ENCODE measurements at places on chromosomes 5 and 9.

DNA sequence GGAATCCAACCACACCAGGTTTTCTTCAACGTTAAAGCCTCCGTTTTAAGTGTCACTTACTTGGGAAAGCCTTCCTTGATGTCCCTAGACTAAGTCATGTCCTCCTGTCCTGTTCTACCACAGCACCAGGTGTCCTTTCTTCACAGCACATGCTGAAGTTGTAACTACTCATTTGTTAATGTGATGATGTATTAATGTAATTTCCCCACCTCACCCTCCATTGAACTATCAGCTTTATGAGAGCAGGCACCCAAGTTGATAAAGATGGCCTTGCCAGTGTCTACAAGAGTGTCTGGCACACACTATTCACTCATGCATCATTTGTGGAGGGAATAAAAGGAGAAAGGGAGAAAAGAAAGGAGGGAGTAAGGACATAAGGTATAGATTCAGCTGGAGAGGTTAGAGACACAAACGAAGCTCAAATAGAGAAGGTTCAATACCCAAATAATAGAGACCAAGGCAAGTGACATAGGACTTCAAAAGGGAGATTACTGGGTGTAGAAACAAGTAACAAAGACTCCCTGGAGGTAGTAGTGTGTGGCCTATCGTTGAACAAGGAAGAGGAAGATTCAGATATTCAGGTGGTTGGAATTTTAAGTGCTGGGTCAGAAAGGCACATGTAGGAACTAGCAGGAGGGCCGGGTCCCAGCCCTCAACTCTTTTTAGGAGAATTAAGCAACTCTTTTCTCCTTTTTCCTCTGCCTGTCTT, 6.6 kb downstream of the ITK start:
- no peak for DNase-seq

GRCh38 chr5:124948754-124949275, 202.4 kb upstream of the ZNF608 start:
- DNase-seq = no peak

GRCh38 chr5:159995907-159996306, 13.0 kb upstream of the TTC1 start:
- DNase-seq = no peak

DNA sequence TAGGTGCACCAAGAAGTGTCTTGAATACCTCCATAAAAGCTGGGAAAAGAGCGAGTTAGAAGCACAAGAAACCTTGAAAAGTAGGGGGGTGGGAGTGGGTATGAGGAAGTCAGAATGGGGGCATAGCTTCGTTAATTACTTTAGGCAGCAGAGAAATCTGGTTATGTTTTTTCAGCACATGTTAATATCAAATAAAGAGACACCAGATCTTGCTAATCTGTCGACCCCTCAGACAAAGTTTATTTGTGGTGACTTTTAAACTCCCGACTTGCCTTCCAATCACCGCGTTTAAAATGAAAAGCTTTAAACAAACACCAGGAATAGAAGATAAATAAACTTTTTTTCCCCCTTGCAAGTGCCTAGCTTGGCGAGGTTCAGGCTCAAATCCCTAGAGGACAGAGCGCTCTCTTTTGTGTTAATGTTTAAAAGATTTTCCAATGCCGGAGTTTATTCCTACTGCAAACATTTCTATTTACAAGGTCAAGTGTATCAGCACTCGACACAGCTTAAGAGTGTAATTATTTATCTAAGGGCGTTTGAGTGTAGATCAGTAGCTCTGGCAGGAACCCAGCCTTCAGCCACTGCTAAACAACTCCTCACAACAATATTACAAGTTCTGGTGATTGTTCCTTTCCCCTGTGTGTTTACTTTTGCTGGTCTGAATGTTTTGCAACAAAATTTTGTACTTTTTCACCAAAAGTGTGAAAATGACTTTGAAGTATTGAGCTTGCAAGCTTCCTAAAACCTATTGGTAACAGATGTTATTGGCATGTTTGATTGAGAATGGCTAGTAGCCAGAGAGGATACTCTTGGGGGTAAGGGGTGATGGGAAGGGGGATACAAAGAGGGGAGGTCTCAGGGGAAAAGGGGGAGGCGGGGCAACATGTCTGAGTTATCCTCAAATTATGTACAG, 3.8 kb downstream of the GAS1 start:
- DNase-seq = no peak

DNA sequence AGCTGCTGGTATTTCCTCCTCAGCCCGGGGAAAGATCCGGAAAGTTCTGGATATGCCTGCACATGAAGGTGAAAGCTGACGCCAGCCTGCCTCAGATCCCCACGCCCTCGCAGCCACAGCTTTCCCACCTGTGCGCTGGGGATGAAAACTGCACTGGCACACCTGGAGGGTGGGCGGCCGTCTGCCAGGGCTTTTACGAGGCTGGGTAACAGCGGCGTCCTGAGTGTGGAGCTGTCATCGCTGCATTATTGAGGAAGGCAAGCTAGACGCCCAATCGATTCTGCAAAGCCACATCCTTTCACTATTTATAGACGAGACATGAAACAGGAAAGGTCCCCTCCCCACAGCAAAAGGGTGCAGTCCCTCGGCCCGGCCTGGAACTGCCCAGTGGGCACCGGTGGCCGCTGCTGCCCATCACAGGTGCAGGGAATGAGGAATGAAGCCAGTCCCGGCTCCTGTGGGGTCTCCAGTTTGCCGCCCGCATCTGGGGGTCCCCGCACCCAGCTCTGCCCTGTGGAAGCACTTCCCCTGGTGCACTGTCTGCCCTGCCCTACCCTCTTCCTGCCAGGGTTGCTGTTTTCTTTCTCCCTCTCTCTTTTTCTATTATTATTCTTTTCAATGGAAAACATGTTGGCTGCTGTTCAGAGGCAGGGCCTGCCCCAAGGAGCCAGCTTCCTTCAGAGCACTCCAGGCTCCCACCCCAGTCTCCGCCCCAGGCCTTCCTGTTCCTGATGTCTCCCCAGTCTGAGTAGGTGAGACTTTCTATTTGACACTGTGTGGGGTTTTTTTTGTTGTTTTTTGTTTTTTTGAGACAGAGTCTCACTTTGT, 7.0 kb downstream of the NOTCH1 start:
- no peak for DNase-seq

DNA sequence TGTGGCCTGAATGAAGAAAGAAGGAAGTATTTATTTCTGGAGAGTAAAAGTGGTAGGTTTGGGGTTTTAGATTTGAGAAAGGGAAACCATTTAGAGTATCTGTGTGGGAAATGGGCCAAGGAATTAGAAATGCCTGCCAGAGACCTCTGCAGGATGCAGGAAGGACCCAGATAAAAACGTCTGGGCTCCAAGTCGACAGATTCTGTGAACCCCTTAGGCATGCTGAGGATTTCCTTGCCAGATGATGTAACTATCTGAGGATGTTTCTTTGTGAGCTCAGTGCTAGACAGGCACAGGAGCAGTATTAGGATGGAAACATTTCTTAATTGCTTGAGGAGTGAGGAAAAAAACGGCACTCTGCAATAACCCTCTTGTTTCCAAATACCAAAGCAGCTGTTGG, 251.8 kb upstream of the DMRT1 start:
- no peak for DNase-seq

GRCh38 chr5:74848553-74849025, 17.6 kb downstream of the FAM169A start:
- DNase-seq = no peak
